ENCODE measurements at places on chromosomes 2 and 18. TPM values are rescaled to one million over a fixed set of nuclear protein-coding genes. Genes with fewer than 3 reads are reported as not detected.

DNA sequence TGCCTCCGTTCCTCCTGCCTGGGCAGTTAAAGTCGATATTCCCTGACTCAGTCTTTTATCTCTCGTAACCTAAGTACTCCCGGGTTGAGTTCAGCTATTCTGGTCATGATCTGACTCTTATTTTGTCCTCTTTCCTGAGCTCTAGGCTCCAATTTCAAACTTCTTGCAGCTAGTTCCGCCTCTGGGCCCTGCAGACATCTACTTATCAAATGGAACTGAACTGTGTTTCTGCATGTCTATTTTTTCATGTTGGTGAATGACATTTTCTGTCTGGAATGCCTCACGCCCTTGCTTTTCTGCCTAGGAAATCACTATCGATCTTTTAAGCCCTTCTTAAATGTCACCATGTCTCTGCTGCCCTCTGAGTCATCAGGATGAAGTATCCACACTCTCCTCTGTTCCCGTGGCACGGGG is 101.5 kb downstream of the VAPA start:
- no peak for DNase-seq
- no peaks in the 10 kb centered on the region for H3K36me3 ChIP-seq
- no peak overlapping the region for H3K27ac ChIP-seq
- no peak overlapping the region for H3K4me3 ChIP-seq
- H3K27me3 ChIP-seq = peaks cover 45% of the 10 kb centered on the region
- H3K4me1 ChIP-seq = no peaks in the 10 kb centered on the region

DNA sequence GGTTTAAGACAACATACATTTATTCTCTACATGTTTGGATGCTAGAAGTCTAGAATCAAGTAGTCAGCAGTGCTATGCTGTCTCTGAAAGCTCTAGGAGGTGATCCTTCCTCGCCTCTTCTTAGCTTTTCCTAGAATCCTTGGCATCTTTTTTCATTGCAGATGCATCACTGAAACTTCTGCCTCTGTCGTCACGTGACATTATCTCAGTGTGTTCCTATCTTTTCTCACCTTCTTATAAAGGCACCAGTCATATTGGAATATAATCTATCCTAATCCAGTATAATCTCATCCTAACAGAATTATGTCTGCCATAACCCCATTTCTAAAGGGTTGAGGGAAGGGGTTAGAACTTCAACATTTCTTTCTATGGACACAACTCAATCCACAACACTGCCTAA is 851.2 kb upstream of the CRIM1 start:
- DNase-seq = no peak
- no peak overlapping the region for H3K27ac ChIP-seq
- no peak overlapping the region for H3K4me3 ChIP-seq
- H3K36me3 ChIP-seq = no peaks in the 10 kb centered on the region

DNA sequence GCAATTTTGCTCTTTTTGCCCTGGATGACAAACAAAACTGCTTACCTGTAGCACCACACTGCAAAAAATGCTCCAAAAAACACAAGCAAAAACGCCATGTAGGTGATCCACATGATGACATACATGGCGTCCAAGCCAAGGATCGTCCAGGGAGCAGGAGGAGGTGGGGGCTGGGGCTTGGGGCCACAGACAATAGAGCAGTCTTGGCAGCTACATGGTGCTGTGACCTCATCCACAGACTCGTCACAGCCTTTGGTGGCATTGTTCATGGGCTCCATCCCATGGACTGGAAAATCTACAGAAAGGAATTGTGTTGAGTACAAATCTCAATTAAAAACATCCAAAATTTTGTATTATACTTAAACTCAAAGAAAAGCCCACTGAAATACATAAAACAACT is 26.1 kb downstream of the NPC1 start:
- H3K27ac ChIP-seq = no peak overlapping the region
- no peak for DNase-seq
- peaks cover 78% of the 10 kb centered on the region for H3K36me3 ChIP-seq
- no peak overlapping the region for H3K4me3 ChIP-seq
- no peaks in the 10 kb centered on the region for H3K4me1 ChIP-seq
- H3K27me3 ChIP-seq = no peaks in the 10 kb centered on the region

SNRPD1 gene
- 186 TPM for total RNA-seq

DCDC2C gene
- not detected for total RNA-seq

DNA sequence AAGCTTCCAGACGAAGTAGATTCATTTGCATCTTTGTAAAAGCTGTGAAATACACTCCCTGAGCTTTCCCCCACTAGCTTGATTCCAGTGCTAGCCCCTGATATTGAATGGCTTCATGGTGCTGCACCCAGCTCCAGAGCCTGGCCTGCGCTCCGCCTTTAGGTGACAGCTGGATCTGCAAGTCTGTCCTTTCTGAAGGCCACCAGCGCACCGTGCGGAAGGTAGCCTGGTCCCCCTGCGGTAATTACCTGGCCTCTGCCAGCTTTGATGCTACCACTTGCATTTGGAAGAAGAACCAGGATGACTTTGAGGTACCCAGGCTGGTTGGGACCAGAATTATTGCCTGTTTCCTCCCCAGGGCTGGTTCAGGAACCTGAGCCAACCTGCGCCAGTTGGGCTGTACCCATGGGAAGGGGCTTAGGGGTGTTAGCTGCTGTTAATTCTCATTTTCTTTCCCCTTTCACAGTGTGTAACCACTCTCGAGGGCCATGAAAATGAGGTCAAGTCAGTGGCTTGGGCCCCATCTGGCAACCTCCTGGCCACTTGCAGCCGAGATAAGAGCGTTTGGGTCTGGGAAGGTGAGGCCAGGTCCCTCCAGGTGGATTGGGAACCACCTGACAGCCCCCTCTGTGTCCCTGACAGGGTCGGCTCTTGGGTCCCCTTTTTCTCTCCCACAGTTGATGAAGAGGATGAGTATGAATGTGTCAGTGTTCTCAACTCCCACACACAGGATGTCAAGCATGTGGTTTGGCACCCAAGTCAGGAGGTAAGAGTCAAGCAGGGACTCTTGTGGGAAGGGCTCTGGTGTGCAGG is 1.3 kb downstream of the CIAO1 start:
- peaks cover 18% of the 10 kb centered on the region for H3K4me1 ChIP-seq
- no peak overlapping the region for H3K27ac ChIP-seq
- DNase-seq = peak; percentile 52
- peak overlapping the region; percentile 84 for H3K4me3 ChIP-seq
- no peaks in the 10 kb centered on the region for H3K27me3 ChIP-seq

STK39 gene
- 0.49 TPM for total RNA-seq

DNA sequence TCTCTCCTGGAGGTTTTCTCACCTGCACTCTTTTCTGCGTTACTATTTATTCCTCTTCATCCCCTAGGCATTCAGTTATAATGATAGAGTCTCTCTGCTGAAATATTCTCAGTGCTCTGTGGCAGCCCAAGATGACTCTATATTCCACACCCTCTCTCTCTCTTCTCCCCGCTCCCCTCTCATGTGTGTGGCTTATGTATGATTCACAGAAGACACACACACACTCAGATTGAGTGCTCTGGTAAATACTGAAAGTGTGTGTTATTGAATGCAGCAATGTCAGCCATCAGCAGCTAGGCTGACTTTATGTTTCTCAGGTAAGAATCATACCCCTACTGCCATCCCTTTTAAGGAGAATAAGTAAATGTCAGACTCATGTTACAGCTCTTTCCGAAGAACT is 201.2 kb downstream of the SLC4A10 start:
- H3K4me1 ChIP-seq = no peaks in the 10 kb centered on the region
- H3K36me3 ChIP-seq = no peaks in the 10 kb centered on the region
- DNase-seq = no peak
- H3K27ac ChIP-seq = no peak overlapping the region
- no peaks in the 10 kb centered on the region for H3K27me3 ChIP-seq
- no peak overlapping the region for H3K4me3 ChIP-seq

DNA sequence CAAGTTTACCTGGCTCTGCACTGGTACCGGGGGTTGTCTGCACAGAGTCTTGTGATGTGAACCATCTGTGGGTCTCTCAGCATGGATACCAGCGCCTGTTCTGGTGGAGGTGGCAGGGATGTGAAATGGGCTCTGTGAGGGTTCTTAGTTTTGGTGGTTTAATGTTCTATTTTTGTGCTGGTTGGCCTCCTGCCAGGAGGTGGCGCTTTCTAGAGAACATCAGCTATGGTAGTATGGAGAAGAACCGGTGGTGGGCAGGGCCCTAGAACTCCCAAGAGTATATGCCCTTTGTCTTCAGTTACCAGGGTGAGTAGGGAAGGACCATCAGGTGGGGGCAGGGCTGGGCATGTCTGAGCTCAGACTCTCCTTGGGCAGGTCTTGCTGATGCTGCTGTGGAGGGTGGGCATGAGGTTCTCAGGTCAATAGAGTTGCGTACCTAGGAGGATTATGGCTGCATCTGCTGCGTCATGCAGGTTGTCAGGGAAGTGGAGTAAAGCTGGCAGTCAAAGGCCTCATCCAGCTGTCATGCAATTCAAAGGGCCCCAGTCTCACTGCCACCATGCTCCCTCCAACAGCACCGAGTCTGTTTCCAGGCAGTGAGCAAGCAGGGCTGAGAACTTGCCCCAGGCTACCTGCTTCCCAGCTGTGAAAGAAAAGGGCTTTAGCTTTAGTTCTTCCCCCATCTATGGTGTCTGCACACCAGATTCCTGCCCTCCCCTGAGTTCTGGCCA is 278.0 kb downstream of the METTL4 start:
- no peak overlapping the region for H3K4me3 ChIP-seq
- no peak overlapping the region for H3K27ac ChIP-seq
- H3K36me3 ChIP-seq = no peaks in the 10 kb centered on the region
- no peaks in the 10 kb centered on the region for H3K4me1 ChIP-seq
- no peaks in the 10 kb centered on the region for H3K27me3 ChIP-seq
- DNase-seq = no peak

DNA sequence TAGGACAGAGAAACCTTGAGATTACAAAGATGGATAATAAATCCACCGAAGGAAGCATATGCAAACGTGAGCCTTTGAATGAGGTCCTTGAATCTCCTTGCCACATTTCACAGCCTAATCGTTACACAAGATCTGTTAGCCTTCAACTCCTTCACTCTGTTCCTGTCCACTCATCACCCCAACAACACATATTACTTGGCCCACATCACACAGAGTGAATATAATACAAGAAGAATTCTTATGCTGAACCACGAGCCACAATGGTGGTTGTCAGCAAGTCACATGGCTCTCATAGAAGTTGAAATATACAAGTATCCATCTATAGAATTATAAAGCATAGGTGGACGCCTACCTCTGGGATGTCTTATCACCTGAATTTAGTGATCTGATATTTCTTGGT is 12.6 kb downstream of the ZBTB7C start:
- H3K4me3 ChIP-seq = no peak overlapping the region
- DNase-seq = no peak
- no peaks in the 10 kb centered on the region for H3K4me1 ChIP-seq
- H3K36me3 ChIP-seq = no peaks in the 10 kb centered on the region

DNA sequence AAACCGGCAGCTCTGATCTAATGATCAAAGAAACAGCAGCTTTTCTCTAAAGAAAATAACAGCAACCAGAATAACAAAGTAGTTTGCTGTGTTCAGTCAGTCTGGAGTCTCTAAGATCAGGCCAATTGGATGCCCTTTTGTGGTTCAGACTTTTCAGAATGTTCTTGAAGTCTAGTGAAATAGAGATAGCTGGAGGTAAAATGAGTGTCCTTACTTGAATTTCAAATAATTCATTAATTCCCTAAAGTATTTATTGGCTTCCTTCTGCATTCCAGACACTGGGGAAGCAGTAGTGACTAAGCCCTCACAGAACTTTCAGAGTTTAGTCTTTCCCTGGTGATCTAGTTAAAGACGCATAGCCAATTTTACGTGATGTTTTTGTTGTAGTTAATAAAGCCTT is 58.7 kb downstream of the C18orf54 start:
- H3K27ac ChIP-seq = no peak overlapping the region
- no peaks in the 10 kb centered on the region for H3K36me3 ChIP-seq
- no peaks in the 10 kb centered on the region for H3K27me3 ChIP-seq
- DNase-seq = no peak
- no peak overlapping the region for H3K4me3 ChIP-seq

DNA sequence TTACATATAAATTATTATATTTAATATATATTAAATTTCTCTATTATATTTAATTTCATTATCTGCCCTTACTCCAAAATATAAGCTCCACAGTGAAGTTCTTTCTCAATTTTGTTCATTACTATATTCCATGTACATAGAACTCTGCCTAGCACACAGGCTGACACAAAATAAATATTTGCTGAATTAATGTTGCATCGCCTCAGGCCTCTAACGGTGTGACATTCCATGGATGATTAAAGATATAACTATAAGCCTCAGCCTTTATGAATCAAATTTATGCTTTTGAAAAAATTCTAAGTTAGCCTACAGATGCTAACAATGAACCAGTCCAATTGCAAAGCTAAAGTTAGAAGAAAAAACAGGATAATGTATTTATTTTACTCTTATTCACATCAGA is 1337.2 kb upstream of the NRXN1 start:
- no peak overlapping the region for H3K4me3 ChIP-seq
- DNase-seq = no peak
- H3K4me1 ChIP-seq = no peaks in the 10 kb centered on the region
- no peaks in the 10 kb centered on the region for H3K36me3 ChIP-seq

GRCh38 chr2:162694266-162694665 is 144.3 kb downstream of the KCNH7 start:
- no peak for DNase-seq
- H3K4me3 ChIP-seq = no peak overlapping the region
- H3K4me1 ChIP-seq = no peaks in the 10 kb centered on the region
- no peaks in the 10 kb centered on the region for H3K27me3 ChIP-seq

GRCh38 chr2:9462886-9463697 is 11.3 kb upstream of the IAH1 start:
- peaks cover 67% of the 10 kb centered on the region for H3K36me3 ChIP-seq
- no peak overlapping the region for H3K27ac ChIP-seq
- no peak for DNase-seq
- H3K27me3 ChIP-seq = no peaks in the 10 kb centered on the region
- no peaks in the 10 kb centered on the region for H3K4me1 ChIP-seq

- H3K4me1 ChIP-seq = 0 out of 2 replicates have a peak, but pooled peaks cover 3% of the 10 kb centered on the region
- no peak for DNase-seq
- no peaks in the 10 kb centered on the region for H3K36me3 ChIP-seq
- peaks cover 15% of the 10 kb centered on the region for H3K27me3 ChIP-seq
- no peak overlapping the region for H3K4me3 ChIP-seq
These were observed 16.6 kb upstream of the E2F6 start for GRCh38 chr2:11482473-11483035.

DNA sequence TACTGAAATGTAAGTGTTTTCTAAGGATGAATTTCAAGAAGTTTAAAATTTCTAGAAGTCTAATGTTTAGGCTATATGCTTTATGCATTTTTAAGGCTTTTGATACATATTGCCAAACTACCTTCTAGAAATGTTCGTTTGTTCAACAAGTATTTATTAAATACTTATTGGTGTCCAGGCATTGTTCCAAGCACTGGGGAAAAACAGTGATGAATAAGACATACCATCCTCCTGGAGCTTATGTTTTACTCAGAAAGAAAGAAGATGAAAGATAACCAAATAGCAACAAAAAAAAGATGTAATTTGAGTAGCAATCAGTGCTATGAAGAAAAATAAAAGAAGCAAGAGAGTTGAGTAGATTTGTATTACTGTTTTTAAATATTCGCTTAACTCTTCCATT is 692.9 kb downstream of the SLC4A3 start:
- no peak overlapping the region for H3K27ac ChIP-seq
- no peak for DNase-seq
- no peaks in the 10 kb centered on the region for H3K27me3 ChIP-seq
